ENCODE measurements at places on chromosomes 5 and 9. TPM values are rescaled to one million over a fixed set of nuclear protein-coding genes. Genes with fewer than 3 reads are reported as not detected.
A peak's percentile ranks its signal among the peaks of the same experiment; 100 is the strongest.

DNA sequence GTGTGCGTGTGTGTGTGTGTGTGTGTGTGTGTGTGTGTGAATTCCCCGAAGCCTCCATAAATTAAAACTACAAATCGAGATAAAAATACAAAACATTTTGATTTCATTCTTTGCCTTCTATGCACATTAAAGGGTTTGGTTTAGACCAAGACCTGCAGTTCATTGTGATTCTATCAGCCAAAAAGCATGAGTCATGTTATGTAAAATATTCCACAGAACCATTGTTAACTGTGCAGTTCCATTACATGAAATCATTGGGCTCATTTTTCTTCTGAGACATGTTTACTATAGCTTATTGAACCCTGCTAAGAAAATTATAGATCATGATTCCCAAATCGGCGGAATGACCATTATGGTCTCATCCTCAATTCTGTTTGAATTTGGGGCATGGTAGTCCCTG lies 11.7 kb downstream of the CAVIN4 start:
- DNase-seq, result peak; percentile 58

Gene FGD3
- total RNA-seq, result not detected

Gene PCDHB11
- total RNA-seq, result 0.30 TPM

- peak; percentile 46 for DNase-seq
Observed at GRCh38 chr5:67178085-67178484, 18.5 kb downstream of the CD180 start.

DNA sequence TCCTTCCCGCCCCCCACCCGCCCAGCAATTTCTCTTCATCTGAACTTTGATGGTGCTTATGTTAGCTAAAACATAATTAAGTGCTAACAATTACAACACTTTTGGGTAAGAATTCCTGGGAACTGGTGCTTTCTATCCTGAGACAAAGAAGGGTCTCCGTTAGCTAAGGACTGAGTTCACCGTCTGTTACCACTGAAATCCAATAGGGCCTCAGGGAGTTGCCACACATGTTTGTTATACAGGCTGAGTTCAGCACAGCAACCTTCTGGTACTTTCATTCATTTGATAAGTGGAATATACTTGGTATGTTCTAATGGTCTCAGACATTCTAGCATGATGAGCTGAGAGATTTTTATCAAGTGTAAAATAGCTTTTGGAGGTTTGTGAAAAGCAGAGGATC lies 437.9 kb downstream of the EFNA5 start:
- DNase-seq, result no peak

DNA sequence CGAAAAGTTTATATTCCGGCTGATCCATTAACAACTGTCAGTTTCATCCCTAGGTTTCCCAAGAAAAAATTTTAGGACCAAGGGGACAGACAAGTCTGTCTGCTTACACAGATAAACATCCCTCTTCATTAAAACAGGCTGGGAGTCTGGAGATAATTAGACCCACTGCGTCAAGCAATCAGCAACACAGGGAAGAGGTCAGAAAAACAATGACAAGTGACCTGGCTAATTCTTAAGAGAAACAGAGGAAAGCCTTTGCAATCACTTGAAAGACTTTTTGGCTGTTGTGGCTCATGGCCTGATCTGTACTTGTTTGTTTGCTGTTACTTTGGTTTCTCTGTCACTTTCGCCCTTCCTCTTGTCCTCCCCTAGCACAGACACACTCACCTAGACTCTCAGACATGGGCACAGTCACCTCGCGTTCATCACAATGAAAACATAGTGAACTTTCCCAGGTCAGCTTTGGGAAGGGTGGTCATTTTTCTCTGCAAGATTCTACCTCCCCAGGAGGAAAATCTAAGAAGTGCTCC lies 2.9 kb upstream of the CCDC192 start:
- DNase-seq, result no peak

Gene SPINK1
- not detected for total RNA-seq

Gene CCL21
- not detected for total RNA-seq

GRCh38 chr5:96218653-96219052 lies 214.4 kb downstream of the PCSK1 start:
- no peak for DNase-seq

Gene TMEM215
- total RNA-seq, result not detected

Gene ERP44
- 30.5 TPM for total RNA-seq

- no peak for DNase-seq
Observed at GRCh38 chr9:132244582-132245455, 83.0 kb downstream of the NTNG2 start.

GRCh38 chr5:62214701-62215100 lies 91.3 kb upstream of the KIF2A start:
- no peak for DNase-seq

DNA sequence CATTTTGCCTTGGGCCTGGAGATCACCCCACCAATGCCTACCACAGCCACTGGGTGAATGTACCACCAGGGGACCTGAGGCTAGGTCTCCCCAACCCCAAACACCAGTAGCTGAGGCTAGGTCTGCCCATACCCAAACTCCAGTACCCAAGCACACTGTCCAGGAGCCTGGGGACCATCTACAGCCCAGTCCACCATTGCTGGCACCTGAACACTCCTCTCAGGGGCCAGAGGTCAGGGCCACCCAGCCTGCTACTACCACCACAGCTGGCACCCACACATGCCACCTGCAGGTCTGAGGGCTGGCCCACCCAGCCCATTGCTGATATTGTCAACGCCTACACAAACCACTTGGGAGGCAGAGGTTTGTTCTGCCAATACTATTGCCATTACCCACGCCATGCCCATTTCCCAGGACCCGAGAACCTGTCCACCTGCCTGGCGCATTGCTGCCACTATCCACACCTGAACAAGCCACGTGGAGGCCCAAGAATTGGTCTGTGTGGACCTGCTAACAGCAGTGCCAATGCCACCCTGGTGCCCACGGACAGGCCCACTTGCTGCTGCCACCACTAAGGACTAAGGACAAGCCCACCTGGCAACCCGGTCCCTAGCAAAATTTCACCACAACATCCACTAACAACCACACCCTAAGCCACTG lies 59.2 kb downstream of the ZDHHC21 start:
- DNase-seq, result no peak

DNA sequence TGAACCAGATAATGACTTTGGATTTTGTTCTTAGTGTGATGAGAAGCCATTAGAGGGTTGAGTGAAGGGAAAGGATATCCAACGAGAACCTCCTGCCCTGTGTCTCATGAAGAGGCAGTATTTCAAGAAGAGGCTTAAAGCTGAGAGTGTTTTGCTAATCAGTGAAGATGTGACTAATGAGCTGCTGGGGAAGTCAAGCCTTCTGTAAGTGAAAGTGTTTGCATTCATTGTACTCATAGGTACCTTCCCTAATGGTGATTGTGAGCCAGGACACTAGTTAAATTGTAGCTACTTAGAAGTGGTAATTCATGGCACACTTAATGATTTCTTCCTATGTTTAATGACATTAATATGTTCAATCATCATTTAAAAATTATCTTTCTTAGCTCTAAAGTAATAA lies 23.7 kb downstream of the PIP5K1B start:
- no peak for DNase-seq

DNA sequence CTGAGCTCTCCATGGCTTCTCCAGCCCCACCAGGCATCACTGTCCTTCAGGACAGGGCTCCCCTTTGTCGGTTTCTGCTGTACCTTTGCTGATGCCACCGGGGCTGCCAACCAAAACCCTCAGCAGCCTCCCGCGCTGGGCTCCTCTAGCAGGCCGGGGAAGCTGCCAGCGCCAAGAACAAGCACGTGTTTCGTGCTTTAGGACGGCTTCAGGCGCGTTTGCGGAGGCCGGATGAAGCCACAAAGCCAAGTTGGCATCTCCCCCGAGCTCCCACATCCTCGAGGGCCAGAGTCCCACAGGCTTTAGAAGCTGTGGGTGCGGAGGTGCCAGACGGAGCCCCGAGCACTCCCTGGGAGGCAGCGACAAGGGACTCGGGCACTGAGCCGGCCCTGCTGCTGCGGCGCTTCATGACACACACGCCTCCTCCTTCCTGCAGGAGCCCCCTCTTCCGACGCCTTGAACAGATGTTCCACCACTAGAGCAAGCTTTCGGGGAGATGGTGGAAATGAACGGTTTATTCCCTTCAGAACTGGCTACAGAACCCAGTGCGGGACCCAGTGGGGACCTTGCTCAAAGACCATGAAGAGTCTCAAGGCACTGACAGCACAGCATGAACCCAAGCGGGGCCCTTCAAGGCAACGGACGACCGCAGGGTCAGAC lies 36.7 kb downstream of the SARDH start:
- no peak for DNase-seq

- DNase-seq, result no peak
Observed at GRCh38 chr9:73138516-73138915, 13.1 kb upstream of the ANXA1 start.

- DNase-seq, result no peak
Observed at GRCh38 chr9:128405780-128406171, 14.9 kb upstream of the CERCAM start.

Data from HFFc6 (cell line).